Stimulated activated CD8-positive, alpha-beta memory T cell treated with anti-CD3 and anti-CD28 coated beads, Interleukin-15, amount 100 ng/mL, for 4 hours (primary cell): ENCODE measurements at places on chromosomes 7 and 10.
A peak's percentile ranks its signal among the peaks of the same experiment; 100 is the strongest.

GRCh38 chr10:19480353-19480752, 335.9 kb upstream of the PLXDC2 start:
- no peak for DNase-seq

DNA sequence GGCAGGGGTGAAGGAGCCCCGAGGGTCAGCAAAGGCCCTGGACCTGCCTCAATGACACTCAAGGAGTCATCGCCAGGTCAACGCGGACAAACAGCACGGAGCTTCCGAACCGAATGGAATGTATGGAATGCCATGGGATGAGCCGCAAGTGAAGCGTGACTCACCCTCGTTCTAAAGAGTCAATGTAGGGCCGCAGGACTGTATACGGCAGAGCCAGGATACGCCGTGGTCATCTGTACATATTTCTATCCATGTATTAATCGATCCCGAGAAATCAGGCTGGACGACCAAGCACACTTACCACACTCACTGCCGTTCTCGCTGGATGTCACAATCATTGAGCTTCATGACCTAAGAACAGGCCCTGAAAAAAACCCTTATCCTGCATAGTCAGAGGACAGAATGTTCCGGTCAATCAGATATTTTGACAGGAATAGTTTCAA, 4.3 kb downstream of the SNX8 start:
- no peak for DNase-seq

GRCh38 chr10:2882628-2883027, 184.7 kb upstream of the PFKP start:
- no peak for DNase-seq

- no peak for DNase-seq
Observed at GRCh38 chr7:45145881-45146280, 11.7 kb upstream of the RAMP3 start.

GRCh38 chr7:70781922-70782311, 350.0 kb upstream of the GALNT17 start:
- DNase-seq: no peak

DNA sequence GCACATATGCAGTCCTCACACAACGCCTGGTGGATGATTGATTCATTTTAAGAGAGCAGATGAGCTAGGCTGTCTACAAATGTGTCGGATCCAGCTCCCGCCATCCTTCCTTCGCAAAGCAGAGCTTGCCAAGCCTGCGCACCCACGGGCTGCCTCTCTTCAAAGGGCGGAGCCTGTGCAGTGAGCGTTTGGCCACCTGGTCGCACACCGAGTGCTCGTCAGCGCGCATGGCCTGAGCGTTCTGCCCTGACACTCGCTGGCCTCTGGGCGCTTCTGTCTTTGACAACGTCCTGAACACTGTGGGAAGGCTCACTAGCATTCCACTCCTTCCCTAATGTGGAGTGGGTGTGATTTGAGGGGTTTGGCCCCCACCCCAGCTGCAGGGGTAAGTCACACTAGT, 47.1 kb upstream of the TMEM72 start:
- DNase-seq: no peak

DNA sequence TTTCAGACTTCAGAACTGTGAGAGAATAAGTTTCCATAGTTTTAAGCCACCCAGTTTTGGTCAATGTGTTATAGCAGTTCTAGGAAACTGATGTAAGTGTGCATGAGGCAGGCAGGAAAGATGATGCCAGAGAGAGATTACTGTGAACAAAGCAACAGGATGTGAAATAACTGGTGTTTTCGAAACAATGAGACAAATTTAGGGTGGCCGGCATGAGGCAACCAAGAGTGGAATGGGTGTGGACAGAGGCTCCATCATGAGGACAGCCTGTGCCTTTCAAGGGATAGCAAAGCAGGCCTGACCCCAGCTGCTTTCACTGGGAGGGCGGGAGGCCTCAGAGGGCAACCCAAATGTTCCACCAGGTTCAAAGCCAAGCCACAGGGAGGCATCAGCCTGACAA, 67.3 kb upstream of the UCN3 start:
- DNase-seq: peak; percentile 14

GRCh38 chr7:93719546-93719945, 145.0 kb upstream of the CALCR start:
- no peak for DNase-seq
